ENCODE measurements at places on chromosomes 4 and X.

GRCh38 chrX:41116948-41117347 lies 31.7 kb downstream of the USP9X start:
- DNase-seq = peak; percentile 4

GRCh38 chr4:102642631-102643298 lies 118.0 kb downstream of the MANBA start:
- DNase-seq = peak; percentile 88

DNA sequence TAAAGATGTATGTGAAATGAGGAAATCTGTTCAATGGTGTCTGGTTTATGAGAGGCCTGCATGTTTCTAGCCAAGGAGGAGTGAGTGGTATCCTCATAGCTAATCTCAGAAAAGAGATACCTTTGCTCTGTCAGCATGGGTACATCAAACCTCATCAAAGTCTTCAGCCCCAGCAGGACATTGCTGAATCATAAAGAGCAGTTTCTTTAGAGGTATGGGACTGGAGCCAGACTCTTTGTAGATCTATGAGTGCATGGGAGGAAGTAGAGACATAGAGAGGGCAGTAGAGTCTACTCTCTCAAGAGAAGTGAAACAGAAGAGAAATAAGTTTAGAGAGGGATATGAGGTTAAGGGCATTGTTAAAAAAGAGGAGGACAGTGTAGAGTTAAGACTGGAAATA lies 1950.9 kb downstream of the ARAP2 start:
- DNase-seq = no peak

DNA sequence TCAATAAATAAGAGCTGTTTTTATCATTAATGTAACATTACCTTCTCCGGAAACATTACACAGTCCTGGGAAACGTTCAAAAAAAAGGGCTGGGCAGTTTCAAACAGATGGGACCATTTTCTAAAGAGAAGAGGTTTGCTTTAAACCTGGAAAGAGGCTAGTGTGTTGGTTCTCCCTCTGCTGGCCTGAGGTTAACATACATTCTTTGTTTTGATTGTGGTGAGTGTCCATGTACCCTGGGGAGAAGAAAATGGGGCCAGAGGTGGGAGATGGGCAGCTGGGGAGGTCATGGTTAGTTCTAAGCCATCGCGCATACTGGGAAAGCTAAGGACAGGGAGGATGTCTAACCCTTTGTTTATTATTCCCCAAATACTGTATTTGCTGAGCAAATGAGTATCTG lies 194.7 kb downstream of the CPEB2 start:
- peak; percentile 42 for DNase-seq

DNA sequence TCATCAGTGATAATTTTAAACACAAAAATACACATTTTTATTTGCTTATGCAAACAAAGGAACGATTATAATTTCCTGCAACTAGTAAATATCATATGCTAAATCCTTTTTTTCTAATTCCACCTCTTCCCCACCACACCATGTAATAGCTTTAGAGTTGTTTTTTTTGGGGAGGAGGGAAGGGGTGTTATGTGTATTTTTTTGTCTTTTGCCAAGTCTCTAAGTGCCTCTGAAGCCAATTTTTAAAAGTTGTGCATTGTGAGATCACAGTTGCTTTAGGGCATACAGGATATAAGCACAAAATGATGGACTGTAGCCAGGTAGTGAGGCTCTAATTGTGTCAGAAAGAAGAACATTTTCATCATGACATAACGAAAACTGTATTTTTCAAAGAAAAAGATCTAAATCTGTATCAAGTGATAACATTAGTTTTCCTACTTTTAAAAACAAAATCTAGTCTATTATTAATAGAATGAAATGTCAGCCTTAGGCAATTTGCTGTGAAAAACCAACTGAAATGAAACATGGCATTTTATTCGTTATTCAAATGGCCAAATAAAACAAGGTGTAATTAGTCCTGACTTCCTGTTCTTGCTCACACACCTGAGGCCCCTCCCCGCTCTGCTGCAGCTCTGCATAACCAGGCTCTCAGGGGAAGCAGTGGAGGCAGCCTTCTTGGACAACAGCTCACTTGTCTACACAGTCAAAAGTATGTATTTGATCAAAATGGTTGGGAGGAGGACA lies 157.4 kb downstream of the PALLD start:
- DNase-seq = no peak

DNA sequence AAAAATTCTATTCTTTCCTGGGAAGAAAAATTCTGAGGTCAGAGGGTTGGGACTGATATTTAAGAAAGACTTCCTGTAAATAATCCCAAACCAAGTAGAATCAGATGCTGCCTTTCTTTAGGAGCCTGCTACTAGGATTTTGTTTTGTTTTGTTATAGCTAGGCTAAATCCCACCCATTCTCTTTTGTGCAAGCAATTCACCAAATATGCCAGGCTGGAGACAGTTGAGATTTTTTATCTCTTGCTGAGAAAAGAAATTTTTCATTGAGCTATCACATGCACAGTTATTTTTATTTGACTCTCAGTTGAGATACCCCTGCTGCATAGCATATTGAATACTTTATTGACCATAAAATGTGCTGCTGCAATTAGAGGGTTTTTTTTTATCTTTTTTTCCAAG lies 196.0 kb downstream of the KCNIP4 start:
- no peak for DNase-seq

DNA sequence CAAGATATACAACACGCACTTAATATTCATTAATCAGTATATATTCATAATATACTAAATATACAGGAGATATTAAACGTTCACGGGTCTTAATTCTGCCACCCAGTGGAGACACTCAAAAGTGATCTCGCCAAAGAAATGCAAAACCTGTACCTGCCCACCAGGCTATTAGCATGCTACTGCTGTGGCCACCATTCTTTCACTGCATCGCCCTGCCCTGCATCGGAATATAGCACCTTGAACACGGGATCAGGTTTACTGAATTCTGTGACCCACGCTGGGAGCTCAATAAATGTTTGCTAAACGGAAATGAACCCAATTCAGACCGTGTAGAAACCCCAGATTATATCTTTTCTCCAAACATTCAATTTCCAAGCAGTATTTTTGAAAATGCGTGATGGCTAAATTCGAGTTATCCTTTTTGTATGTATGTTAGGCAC lies 840 bp upstream of the CLCN3 start:
- DNase-seq = peak; percentile 59

GRCh38 chrX:34875204-34875603 lies 67.4 kb upstream of the FAM47B start:
- DNase-seq = peak; percentile 72

- no peak for DNase-seq
Observed at GRCh38 chrX:49756692-49757091, 60.9 kb upstream of the PAGE1 start.

- no peak for DNase-seq
Observed at GRCh38 chr4:7554905-7555304, 120.2 kb upstream of the PSAPL1 start.

DNA sequence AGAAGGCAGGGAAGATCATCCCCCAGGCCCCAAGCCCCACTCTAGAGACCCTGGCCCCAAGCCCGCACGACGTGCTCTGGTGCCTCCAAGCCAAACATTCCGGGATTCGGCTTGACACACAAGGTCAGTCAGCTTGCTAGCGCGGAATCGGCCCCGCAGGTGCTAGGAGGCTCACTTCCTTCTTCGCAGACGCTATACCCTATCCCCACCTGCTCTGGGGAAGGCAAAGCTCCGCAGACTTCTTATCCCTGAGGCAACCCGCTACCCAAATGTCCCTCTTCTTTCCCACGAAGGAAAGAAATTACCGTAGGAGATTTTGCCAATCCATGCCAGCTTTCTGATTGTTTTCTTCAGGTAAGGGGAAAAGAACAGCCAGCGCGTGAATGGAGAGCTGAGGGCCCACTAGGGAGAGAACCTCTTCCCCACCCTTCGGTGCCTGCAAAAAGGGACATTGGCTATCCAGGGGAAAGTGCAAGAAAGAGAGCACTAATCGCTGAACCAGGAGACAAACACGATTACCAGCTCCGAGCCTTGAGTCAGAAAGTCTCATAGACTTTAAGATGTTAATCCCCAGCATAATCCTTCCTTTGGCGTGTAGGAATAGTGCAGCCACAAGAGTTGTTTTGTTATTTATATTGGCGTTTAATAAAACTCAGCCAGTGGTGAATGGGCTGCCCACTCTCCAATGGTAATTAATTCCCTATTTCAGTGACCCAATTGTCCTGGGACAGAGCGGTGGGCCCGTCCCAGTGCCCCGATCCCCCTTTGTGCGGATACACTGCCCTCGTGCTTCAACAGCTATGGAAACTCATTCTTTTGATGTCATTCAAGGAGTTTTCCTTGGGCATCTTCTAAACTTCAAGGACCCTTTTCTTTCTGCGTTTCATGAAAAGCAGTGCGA lies 5.4 kb upstream of the NEUROG2 start:
- no peak for DNase-seq

DNA sequence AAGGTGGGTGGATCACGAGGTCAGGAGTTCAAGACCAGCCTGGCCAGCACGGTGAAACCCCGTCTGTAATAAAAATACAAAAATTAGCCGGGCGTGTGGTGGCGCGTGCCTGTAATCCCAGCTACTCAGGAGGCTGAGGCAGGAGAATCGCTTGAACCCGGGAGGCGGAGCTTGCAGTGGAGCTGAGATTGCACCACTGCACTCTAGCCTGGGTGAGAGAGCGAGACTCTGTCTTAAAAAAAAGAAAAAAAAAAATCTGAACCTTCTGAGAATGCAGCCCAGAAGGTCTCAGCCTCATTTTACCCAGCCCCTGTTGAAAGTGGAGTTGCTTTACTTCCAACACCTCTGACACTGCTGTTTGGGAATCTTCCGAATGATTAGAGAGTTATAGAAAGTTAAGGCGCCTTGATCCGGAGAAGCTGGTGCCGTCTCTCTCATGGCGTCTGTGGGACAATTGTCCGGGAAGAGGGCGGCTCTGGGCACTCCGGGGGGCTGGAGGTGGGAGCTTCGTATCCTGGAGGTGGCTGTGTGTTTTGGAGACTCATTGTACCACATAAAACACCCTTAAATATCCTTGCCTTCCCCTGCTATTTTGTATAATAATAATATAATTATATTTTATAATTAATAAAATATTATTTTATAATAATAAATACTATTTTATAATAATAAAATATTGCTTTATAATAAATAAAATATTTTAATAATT lies 92.7 kb upstream of the PPP2R3B start:
- no peak for DNase-seq

GRCh38 chrX:5388087-5388486 lies 840.6 kb downstream of the NLGN4X start:
- no peak for DNase-seq

DNA sequence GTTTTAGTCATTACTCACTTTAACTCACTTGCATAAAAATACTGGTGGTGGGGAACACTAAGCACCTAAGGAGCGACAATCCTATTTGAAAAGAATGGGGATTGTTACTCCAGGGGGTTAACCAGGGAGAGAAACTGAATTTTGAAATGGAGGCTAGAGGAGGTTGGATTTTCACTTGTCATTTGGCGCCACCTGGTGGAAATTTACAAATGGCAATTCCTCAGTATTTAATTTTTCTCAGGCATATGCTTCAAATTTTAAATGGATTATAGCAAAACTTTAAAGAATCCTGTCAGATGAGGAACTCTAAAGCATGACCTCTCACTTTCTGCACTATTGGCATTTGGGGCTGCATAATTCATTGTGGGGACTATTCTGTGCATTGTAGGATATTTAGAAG lies 2.7 kb upstream of the GEMIN8 start:
- DNase-seq = peak; percentile 84
